ENCODE measurements at places on chromosomes 12 and 14. TPM values are rescaled to one million over a fixed set of nuclear protein-coding genes. Genes with fewer than 3 reads are reported as not detected.

The SYNDIG1L gene
- total RNA-seq = not detected

- no peak for DNase-seq
These were observed 34.7 kb downstream of the GRIP1 start for GRCh38 chr12:66644151-66644550.

The MTA1 gene
- 17.2 TPM for total RNA-seq

The VRTN gene
- total RNA-seq = not detected

The SLC25A47 gene
- total RNA-seq = not detected

The NOS1 gene
- total RNA-seq = not detected

DNA sequence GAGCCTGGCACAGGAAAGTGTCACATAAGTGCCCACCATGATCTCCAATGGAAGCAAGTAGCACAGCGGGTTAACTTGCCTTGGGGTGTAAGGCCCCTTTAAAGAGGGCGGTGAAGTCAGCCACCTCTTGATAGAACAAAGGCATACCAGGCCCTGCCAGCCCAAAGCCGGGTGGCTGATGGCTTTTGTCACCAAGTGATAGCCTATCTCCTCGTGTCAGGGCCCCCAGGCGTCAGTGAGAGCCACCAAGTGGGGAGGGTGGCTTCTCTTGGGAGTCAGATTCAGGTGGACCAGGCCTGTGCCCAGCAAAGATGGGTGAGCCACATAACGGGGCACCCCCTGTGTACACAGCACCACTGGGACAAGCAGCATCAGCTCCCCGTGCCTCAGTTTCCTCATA, 8.3 kb upstream of the MYL2 start:
- DNase-seq = no peak

DNA sequence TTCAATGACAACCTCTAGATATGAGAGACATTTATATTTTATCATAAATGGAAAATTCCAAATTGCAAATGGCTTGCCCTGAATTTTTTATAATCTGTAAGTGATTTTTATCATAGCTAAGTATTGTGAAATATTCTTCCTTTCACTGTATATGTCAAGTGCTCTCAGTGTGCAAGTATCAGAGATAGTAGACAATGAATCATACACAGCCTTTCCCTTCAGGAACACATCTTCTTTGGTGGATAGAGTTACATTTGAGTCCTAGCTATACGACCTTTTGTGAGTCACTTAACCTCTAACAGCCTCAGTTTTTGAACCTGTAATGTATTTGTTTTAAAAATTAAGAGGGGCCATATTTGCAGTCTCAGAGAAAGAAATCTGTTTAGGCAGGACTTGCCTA, 350.7 kb upstream of the SEL1L start:
- DNase-seq = no peak

The P2RX7 gene
- total RNA-seq = 2.4 TPM

The LPAR5 gene
- not detected for total RNA-seq

DNA sequence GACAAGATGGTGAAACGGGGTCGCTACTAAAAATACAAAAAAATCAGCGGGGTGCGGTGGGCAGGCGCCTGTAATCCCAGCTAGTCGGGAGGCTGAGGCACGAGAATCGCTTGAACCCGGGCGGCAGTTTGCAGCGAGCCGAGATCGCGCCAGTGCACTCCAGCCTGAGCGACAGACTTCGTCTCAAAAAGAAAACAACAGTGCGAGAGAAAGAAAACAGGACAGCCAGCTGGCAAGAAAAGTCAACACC, 633 bp upstream of the RNU4-2 start:
- DNase-seq = no peak

GRCh38 chr12:3772380-3772779, 19.5 kb upstream of the CRACR2A start:
- DNase-seq = no peak

DNA sequence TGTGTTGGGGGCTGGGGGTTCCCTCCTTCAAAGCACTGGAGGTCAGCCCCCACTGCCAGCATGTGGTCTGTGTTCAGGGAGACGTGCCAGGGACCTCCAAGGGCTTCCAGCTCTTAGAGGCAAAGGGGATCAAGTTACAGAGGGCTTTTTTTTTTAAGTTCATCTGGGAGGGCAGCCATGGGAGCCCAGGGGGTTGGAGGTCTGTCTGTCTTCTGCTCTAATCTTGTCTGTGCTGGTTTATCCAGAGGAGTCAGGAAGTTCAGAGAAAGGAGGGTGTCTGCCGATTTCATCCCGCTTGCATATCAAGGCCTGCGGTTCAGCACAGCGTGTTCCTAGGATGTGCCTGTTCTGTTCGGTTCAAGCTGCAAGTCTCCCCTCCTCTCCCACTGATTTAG, 72.2 kb downstream of the TMEM132C start:
- no peak for DNase-seq

- no peak for DNase-seq
These were observed 23.8 kb upstream of the ATP5MC2 start for GRCh38 chr12:53699678-53700025.

DNA sequence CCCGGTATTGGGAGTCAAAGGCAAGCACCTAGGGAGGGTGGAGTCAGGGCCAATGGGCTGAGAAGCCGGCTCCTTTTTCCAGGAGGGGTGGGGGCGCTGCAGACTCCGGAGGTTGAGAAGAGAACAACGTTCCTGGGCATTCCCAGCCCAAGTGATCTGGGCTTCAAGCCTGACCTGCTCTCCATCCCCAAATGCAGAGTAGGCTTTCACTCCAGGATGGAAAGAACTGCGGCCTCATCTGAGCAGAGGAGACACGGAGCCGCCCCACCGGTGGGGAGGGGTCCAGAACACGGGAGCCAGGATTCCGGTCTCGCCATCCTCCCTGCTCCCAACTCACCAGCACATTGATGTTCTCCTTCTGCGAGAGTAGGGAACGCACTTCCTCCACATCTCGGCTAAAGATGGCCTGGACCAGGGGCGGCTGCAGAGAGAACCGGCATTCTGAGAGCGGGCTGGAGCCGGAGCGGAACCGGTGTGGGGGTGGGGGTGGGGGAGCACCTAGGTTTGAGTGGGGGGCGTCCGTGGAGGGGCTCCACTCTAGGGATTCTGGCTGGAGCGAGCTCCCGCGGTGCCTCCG, 605 bp downstream of the ANKRD52 start:
- no peak for DNase-seq

DNA sequence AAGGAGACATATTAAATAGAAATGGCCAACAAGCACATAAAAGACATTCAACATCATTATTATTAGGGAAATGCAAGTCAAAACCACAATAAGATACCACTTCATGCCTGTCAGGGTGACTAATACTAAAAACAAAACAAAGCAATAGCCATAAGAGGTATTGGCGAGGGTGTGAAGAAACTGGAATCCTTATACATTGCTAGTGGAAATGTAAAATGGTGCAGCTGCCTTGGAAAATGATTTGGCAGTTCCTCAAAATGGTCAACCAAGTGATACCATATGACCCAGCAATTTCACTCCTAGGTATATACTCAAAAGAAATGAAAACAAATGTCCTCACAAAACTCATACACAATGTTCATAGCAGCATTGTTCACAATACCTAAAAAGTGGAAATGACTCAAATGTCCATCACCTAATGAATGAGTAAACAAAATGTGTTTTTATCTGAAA, 27.0 kb downstream of the GPR135 start:
- DNase-seq = no peak

GRCh38 chr12:110355073-110355472, 48.4 kb downstream of the ANAPC7 start:
- DNase-seq = peak; percentile 41

DNA sequence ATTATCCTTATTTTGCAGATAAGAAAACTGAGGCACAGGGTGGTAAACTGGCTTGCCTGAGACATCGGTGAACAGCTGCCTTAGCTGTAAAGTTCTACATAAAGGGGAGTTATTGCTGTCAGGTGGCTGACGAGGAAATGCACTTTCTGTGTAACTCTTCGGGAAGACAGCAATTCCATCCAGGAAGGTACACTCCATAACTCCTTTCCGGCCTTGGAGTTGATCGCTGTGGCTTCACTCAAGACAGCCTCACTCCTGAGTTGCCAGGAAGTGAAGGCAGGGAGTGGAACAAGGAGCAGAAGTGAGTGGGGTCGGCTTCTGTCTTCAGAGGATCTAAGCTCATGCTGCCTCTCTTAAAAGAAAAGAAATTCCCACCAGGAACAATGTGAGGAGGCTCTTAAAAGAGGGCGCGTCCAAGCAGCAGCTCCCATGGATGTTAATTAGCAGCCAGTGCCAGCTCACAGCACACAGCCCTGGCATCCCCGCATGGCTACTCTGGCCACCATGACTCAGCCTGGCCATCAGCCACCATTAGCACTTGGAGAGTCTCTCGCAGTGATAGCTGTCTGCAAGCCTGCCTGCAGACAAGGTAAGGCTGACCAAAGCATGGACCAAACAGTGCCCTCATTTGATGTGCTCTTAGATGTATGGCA, 60.3 kb downstream of the NUAK1 start:
- peak; percentile 71 for DNase-seq

- no peak for DNase-seq
These were observed 228.7 kb downstream of the PCNX1 start for GRCh38 chr14:71135911-71136310.

DNA sequence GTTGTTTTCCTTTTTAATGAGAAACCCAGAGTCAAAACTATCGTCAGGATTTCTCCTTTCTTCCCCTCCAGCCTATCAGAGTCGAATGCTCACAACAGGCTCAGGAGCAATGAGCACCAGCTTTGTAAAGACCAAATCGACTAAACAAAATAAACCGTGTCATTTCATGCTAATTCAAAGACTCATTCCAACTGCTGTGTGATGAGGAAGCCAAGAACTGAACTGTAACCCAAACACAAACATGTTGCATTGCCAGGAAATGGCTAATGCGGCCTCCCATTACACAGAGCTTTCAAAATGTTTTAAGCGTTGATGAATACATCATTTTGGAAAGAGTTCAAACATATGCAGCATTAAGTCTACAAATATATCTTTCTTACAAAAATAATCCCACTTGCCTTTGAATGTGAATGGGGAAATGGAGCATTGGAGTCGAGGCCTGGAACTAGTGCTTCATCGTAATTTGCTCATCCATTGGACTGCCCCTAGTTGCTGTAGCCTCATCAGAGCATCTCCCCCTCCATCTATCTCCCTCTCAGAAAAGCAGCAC, 349.5 kb downstream of the GXYLT1 start:
- peak; percentile 19 for DNase-seq

The CCDC196 gene
- total RNA-seq = not detected

The CEBPE gene
- total RNA-seq = not detected

DNA sequence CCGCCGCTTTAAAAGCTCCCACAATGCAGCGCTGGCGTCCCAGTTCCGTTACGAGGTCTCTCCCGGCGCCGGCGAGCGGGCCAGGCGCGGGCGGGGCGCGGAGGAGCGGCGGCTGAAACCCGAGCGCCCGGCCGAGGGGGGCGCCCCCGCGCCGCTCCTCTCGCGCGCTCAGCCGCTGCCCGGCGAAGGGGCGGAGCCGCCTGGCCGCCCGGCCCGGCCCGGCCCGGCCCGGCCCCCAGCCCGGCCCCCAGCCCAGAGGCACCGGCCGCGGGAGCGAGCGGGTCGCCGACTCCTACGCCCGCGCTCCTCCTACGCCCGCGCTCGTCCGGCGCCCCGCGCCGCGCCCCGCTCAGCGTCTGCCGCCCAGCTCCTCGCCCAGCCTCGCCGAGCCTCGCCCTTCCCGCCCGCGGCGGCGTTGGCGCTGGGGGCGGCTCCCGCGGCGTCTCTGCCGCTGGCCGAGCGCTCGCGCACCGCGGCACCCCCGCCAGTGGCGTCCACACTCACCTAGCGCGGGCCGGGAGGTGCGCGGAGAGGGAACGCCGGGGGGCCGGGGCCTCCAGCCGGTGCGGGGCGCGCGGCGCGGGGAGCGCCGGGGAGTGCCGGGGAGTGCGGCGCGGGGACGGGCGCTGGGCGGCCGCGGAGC, at the start of gene RASSF8:
RASSF8 (plus strand) TSS at position 255 of the 643 bp plus-strand sequence. CDS start 96,662 bp downstream, outside the sequence.
- peak; percentile 42 for DNase-seq

GRCh38 chr14:24662753-24663152, 28.8 kb upstream of the GZMB start:
- DNase-seq = no peak

The USP44 gene
- total RNA-seq = not detected

DNA sequence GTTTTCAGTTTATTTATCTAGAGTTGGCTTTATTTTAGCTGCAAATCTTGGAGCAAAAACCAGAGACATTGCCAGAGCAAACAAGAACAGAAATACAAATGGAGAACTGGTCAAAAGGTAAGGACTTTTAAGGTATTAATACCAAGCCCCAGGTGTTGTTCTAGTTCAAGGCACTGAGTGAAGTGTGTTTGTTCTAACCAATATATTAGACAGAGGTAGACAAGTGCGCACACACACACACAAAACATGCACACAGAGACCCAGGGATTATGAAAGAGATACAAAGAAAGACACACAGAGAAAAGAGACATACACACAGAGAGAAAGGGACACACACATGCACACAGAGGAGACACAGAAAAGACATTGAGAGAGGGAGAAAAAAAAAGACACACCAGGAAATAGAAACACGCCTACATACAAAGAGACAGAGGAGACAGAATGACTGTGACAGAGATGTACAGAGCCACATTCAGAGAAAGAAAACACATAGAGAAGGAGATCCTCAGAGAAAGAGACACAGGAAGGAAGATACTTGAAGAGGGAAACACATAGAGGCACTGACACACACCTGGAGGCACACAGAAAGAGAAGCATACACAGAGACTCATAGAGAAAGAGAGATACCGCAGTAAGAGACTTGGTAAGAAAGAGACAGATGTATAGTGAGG, 50.2 kb downstream of the MIPOL1 start:
- DNase-seq = no peak

- DNase-seq = no peak
These were observed 110.4 kb upstream of the RFLNA start for GRCh38 chr12:124184456-124184855.

DNA sequence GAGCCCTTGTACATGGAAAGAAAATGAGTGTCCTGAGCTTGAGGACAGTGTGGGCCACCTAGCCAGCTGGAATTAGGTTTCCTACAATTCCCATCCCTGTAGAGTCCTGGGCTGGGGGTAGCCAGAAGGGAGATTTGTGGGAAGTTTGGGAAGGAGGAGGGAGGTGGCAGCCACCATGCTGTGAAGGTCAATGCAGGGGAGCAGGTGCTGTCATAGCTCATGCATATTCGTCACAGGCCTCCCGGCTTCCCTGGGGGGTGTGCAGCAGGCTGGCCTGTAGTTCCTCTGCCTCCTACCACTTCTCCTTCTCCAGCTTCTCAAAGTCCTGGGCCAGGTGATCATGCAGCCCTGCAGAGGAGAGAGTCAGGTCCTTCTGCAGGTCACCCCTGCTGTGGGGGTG, 121.3 kb downstream of the TBX3 start:
- no peak for DNase-seq

The OTOGL gene
- 0.02 TPM for total RNA-seq

GRCh38 chr14:52219488-52220084, 47.9 kb upstream of the PTGDR start:
- DNase-seq = peak; percentile 14

The ZDHHC22 gene
- not detected for total RNA-seq

The TRIAP1 gene
- total RNA-seq = 83.2 TPM

The TSPAN11 gene
- total RNA-seq = 1.8 TPM

The MARK3 gene
- 41.8 TPM for total RNA-seq

DNA sequence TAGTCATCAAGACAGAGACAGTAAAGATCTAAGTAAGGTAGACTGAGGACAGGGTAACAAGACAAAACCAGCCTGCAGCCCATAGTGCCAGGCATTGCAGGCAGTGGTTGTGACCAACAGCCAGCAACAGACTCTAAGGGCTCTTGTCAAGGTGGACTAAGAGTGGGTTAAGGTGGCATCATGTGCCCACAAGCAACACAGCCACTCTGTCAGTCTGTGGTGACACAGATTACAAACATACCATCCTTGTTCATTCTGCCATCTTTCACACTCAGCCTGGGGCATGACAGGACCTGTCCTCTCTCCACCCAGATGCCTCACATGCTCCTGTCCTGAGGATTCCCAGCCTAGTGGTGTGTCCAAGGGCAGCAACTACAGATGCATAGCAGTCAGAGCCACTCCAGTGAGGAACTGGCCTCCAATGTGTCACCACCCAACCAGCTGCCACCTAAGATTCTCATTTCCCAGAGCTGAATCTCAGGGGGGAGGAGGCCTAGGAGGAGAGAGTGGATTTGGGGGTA, 28.3 kb downstream of the VDR start:
- DNase-seq = no peak
